ENCODE measurements at places on chromosomes 7 and 10.

DNA sequence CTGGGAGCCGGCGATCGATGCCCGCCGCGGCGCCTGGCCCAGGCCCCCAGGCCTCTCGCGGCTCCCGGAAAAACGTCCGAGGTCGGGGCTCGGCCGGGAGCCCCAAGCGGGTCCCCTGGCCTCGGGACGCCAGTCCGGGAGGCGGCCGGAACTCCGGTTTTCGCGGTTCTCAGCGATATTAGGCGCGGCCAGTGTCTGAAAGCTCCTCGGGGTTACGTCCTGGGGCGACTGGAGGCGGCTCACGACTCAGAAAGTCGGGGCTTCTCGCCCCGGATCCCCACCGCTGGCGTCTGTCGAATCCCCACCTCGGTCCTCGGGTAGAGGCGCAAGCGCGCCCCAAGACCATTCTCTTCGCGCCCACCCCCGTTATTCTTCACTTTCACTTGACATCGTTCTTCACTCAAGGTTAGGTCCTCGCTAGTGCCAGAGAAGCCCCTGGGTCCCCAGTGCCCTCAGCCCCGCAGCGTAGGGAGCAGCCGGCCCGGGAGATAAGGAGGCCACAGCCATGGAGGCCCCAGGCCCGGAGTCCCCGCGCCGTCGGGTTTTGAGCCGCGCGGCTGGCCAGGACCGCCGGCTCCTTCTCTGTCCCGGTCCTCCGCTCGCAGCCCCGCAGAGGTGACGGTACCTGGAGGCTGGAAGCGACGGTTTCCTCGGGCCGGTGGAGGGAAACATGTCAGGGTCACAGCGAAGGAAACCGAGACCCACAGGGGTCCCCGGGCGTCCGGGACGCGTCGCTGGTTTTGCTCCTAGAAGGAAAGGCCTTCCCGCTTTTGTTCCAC, 35.2 kb upstream of the EBLN1 start:
- DNase-seq = peak; percentile 36

GRCh38 chr7:101956130-101956529, 138.7 kb downstream of the CUX1 start:
- no peak for DNase-seq

- DNase-seq = no peak
Observed at GRCh38 chr7:132910657-132911056, 171.2 kb downstream of the CHCHD3 start.

GRCh38 chr10:104368381-104368780, 14.7 kb downstream of the CFAP58 start:
- no peak for DNase-seq

DNA sequence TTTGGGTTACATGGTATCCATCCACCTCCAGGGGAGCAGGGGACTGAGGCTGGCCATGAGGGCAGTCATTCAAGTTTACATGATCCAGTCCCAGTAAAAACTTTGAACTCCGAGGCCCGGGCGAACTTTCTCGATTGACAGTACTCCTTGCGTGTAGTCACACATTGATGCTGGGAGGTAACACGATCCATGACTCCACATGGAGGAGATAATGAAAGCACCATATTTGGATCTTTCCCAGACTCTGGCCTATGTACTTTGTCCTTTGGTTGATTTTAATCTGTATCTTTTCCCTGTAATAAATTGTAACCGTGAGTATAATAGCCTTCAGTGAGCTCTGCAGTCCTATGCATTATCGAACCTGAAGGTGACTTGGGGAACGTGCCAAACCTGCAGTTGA, 401.6 kb downstream of the KCNMA1 start:
- DNase-seq = no peak

DNA sequence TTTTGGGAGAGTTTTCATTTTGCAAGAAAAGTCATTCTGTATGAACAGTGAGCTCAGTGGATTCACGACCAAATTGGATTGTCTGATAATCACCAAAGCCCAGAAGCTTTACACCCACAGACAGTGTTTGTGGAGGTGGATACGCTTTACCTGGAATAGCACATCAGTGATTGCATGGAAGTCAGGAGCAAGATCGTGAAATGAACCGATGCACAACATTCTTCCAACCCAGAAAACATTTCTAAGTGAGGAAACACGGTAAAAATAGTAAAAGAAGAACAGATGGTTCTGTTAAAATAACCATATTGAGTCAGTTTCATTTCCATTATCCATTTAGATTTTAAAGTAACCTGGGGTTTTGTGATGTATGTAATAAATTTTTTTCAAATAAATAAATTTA, 478.2 kb upstream of the PFKP start:
- DNase-seq = no peak

DNA sequence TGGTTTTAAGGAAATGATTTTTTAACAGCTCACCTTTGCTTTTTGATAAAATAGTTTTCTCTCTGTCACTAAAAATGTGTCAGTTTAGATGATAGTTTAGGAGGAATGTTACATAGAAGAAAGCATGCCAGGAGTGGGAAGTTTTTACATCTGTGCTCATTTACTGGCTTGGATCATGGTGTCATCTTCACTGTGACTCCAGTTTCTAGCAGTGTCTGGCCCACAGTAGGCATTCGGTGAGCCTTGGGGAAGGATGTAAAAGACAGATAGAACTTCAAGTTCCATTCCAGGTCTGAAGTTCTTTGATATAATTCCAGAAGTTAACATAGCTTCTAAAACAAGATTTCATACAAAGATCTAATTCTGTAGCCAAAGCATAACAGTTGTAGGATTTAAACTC, 259.2 kb downstream of the BICC1 start:
- no peak for DNase-seq

DNA sequence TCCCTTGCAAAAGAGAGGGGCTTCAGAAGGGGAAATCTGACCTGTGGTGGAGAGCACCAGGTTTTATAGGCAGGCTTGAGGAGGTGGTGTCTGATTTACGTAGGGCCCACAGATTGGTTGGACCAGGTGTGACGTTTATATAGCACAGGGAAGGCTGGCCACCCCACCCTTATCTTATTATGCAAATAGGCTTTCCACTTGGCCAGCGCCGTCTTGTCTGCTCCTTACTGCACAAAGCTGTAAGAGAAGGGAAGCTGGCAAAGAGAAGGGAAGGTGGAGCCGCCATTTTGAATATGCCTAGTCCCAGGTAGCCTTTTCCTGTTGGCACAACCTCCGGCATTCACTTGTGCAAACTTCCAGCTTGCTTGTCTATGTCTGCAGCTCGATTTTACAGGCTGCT, 221.4 kb downstream of the GATA3 start:
- no peak for DNase-seq

GRCh38 chr7:81414411-81414810, 355.4 kb downstream of the HGF start:
- no peak for DNase-seq

DNA sequence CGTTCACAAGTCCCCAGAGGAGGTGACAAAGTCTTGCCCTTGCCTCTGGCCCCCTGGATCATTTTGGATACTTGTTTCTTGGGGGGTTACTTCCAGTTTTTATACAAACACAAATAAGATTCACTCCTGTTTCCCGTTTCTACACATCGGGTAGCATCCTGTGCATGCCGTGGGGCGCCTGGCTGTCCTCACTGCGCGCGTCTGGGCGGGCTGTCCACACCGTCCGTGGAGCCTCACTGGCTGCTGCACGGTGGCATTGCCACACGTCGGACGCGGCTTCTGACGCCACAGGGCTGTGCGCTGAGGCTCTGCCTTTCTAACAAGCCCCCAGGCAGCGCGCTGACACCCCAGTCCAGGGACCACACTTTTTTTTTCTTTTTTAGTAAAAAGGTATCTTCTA, 18.4 kb downstream of the BNIP3 start:
- DNase-seq = no peak

DNA sequence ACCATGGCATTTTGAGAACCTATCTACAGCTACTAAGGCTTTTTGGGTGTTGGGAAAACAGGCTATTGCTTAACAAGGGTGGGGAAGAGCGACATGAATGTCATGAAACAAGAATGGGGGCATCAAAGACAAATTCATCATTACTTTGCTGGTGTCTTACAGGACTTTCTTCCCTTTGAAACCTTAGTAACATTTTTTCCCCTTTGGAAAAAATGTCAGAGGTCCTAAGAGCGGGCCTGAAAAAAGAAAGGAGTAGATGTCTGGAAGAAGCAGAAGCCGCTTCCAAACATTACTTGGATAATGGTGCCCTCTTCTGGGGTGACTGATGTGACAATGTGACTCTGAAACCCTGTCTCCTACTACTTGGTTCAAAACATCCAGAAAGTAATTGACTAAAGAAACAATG, 3.8 kb upstream of the DDX50 start:
- no peak for DNase-seq

GRCh38 chr10:14617852-14618251, 156.8 kb downstream of the FAM107B start:
- no peak for DNase-seq

DNA sequence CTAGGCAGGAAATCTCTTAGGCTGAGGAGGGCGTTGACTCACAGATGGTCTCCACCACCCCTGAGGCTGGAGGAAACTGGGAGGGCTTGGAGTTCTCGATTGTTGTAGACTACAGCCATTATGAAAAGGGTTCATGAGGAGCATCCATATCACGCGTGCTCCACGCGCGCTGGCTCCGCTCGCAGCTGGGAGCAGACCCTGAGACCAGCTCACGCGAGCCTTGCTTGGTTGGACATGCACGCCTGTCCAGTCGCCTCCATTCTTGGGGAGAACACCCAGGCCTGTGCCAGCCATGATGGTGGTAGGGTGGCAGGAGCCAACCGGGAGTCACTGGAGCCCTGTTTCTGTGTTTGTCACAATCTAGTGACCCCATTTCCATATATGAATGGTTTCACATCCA, 139.1 kb downstream of the TCERG1L start:
- no peak for DNase-seq

GRCh38 chr7:105871142-105871541, 5.3 kb downstream of the ATXN7L1 start:
- no peak for DNase-seq

- no peak for DNase-seq
Observed at GRCh38 chr7:152419473-152420429, 16.1 kb downstream of the KMT2C start.

DNA sequence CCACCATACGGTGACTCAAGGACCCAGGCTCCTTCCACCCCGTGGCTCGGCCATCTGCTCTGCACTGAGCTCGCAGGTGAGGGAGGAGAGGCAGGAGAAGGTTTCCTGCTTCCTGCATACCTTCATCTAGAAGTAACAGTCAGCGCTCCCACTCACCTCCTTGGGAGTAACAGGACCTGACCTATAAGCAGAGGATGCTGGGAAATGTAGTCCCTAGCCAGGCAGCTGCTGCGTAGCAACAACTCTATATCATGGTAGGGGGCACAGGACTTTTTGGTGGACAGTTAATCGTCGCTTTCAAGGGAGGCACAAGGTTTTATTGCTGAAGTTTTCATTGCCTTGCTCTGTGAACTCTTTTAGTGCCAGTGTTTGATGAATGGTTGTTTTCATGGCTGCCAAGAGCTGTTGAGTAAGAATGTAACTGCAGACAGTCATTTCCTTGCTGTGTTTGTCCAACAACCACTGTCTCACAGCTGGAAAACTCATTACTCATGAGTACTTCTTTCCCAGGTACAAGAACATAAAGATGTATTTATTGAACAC, 10.2 kb upstream of the ZFYVE27 start:
- DNase-seq = no peak

DNA sequence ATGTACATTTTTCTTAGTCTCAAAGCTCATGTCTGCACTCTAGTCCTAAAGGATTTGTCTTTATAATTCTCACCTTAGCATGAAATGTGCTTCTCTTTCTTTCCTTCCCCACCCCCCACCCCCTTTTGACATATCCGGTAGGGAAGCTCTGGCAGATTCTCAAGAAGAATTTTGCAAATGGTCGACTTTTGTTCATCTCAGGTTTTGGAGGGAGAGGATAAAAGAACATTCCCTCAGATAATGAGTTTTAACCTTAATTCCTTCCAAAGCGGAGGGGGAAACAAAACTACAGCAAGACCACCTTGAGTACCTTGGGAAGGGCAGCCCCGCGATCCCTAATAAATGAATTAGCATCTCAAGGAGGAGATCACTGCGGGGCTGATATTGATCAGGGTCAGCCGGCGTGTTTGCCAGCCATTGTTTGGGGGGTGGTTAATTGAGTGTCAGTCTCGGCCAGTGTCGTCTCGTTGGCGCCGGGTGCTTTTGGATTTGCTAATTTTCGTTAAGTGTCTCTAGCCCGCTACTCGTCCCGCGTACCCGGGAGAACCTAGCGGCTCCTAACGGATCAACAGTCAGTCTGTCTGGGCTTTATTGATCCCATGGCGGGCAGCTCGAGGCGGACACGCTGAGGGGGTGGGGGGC, 874 bp upstream of the BAMBI start:
- no peak for DNase-seq

- DNase-seq = no peak
Observed at GRCh38 chr10:77798940-77799339, 127.6 kb downstream of the DLG5 start.

GRCh38 chr10:86953747-86954680, 3.4 kb downstream of the MMRN2 start:
- DNase-seq = no peak

DNA sequence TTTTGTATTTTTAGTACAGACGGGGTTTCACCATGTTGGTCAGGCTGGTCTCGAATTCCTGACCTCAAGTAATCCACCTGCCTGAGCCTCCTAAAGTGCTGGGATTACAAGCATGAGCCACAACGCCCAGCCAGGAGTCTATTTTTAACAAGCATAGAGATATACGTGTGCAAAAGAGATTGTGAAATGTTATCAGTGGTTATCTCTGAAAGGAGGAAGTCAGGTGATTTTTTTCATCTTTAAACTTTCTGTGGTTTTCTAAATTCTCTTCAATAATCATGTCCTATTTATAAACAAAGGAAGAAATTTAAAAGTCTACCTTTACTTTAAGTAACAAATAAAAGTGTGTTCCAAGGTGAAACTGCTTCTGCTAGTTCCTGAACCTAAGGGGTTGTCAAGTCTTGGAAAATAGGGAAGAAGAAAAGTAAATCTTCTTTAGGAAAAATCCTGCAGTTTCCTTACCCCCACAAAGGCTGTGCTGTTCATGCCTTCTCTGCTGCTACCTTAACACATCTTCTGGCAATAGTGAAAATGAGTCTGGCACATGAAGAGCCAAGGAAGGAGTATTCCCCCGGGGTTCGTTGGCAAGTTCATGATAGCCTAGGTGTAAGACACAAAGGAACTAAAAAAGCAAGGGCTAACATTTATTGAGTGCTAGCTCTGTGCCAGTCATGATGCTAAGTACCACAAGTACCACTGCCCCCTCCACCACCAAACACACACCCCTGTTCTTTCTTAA, 51.1 kb downstream of the CYP26A1 start:
- DNase-seq = no peak

- no peak for DNase-seq
Observed at GRCh38 chr10:3045471-3046209, 21.7 kb upstream of the PFKP start.

GRCh38 chr10:43126759-43127424, 11.4 kb upstream of the CSGALNACT2 start:
- DNase-seq = no peak

- DNase-seq = no peak
Observed at GRCh38 chr10:78045237-78045636, 11.6 kb downstream of the RPS24 start.

GRCh38 chr10:49008091-49008490, 68.5 kb upstream of the LRRC18 start:
- DNase-seq = no peak

GRCh38 chr7:40463446-40463845, 328.6 kb downstream of the SUGCT start:
- no peak for DNase-seq

All from activated naive CD4-positive, alpha-beta T cell (primary cell).